ENCODE measurements at places on chromosomes 1 and 21.

DNA sequence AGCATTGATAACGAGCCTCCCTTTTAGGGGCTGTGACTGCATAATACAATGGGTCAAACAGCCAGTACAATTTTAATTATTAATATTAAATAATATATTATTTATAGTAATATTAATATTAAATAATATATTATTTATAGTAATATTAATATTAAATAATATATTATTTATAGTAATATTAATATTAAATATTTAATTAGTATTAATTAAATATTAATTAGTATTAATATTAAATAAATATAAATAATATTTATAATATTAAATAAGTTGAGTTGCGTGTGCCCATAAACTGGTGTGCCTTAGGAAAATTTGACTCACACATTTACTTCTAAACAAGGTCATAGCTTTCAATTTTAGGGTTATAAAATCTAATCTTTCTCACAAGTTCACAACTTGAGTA lies 509.3 kb upstream of the RGS18 start:
- no peak for DNase-seq

DNA sequence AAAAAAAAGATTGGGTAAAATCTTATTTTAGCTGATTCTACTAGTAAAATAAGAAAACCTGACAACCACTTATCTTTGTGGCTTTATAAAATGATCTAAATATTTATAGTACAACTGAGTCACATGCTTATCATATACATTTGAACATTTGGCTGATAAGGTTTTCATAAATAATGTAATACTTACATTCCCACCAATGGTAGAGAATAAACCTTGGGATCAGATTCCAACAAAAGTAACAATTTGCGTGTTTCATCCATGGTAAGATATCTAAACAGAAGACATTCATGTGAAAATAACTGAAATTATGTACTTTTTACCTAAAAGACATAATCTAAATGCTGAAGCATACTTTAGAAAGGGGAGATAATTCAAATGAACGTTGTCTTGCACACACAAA lies 18.4 kb downstream of the STIL start:
- DNase-seq: no peak

DNA sequence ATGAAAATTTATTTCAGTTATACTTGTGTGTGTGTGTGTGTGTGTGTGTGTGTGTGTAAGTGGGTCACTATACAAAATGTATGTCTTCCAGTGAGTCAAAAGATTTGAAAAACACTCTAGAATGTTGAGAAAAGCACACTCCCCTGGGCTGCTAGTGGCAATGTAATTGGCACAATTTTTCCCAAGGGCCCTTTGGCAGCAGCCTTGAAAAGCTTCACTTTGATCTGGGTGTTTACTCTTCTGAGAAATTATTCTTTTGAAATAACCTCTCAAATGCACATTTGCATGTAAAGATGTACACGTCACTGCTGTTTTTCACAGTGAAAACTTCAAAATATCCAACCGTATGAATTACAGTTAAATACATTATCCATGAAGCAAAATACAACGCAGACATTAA lies 22.1 kb upstream of the SLC44A3 start:
- DNase-seq: no peak

DNA sequence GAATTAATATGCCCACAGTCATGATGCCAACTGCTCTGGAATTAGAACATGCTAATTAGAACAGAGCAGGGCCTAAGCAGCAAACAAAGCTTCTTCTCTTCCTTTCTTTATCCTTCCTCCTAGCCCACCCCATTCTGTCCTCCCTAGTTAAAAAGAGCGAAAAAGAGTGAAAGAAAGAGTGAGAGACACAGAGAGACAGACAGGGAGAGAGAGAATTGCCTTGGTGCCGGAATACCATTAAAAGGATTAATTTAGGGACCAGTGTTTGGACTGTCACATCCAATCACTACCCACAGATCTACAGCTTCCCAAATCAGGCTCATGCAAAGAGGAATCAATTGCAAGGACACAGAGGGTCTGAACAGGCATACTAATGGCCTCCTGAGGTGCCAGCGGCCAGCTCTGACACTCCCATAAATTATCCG lies 7.0 kb downstream of the ERI3 start:
- no peak for DNase-seq

Measured in stimulated activated CD8-positive, alpha-beta memory T cell treated with anti-CD3 and anti-CD28 coated beads, Interleukin-15, amount 100 ng/mL, for 1 hour (primary cell).